Osteocyte (in vitro differentiated cells): ENCODE measurements at places on chromosomes 16 and 17. TPM values are rescaled to one million over a fixed set of nuclear protein-coding genes. Genes with fewer than 3 reads are reported as not detected.
A peak's percentile ranks its signal among the peaks of the same experiment; 100 is the strongest.

The PNMT gene
- total RNA-seq: 1.9 and 2.4 TPM in 2 replicates

DNA sequence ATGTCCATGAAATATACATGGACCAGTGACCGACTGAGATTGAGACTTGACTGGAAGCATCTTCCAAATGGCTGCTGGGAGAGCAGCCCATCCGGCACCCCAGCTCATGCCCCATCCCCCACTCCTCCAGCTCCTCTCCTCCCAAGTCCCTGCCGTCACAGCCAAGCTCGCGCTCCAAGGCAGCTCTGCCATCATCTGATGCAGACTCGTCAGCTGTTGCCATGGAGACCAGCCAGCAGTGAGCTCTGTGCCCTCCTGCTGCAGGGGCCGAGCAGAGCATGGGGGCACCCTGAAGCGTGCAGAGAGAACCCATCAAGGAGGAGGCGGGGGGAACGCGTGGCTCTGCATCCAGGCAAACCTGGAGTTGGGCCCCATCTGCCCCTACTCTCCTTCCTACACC is 74.5 kb upstream of the TNRC6C start:
- DNase-seq: no peak

The TEKT5 gene
- 0.50 TPM in 1 of 2 replicates, not detected in the other for total RNA-seq

DNA sequence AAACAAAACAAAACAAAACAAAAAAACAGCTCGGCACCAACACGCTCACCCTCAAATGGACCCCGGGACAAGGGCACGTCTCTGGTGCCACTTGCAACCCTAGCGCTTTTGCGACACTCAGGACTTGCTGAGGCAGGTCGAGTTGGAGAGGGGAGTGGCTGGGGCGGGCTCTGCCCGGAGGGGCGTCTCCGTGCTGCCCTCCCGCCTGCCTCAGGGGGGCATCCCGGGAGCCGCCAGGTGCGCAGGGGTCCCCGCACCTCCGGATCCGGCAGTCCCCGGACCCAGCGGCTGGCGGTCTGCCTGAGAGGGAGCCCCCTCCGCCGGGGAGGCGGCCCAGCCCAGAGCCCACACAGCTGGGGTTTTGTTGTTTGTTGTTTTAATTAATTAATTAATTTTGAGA is at the start of gene SLC52A1:
Gene SLC52A1, minus strand, starts transcription at position 112 of the 400 bp plus-strand sequence. CDS start 820 bp downstream, outside the sequence.
- no peak for DNase-seq

- DNase-seq: no peak
These were observed 10.5 kb downstream of the GGA2 start for GRCh38 chr16:23499801-23500200.

DNA sequence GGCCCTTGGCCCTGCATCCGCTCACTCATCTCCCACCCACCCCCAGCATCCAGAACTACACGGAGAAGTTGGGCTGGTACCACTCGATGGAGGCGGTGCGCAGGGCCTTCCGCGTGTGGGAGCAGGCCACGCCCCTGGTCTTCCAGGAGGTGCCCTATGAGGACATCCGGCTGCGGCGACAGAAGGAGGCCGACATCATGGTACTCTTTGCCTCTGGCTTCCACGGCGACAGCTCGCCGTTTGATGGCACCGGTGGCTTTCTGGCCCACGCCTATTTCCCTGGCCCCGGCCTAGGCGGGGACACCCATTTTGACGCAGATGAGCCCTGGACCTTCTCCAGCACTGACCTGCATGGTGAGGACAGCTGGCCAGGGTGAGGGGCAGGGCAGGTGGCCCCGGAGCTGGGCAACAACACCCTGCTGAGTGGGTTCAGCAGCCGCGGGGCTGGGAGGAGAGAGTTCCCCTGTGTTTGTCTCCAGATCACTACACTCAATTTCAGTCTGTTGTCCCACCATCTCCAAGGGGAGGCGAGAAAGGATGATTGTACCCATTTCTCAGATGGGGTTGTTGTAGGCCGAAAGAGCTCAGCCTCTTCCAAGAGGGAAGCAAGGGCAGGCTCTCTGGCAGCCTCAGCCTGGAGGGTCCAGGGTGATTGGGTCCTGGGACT is 14.4 kb downstream of the MMP15 start:
- DNase-seq: no peak

DNA sequence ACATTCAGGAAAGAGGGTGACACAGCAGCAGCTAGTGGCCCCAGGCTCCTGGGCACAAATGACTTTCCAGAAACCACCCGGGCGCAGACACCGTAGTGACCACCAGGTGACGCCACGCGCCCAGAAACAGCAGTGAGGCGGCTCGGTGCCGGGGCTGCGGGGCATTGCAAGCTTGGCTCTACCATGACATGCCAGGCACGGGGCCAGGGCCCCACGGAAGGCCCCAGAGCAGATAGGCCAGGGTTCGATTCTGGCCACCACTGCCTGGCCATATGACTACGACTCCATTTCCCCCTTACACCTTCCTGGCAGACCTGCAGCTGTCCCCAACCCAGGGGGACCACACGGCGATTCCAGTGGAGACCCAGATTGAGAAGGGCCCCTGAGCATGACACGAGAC is 6.7 kb downstream of the RHBDF1 start:
- peak; percentile 95 for DNase-seq

The CNTNAP4 gene
- total RNA-seq: not detected in 2 replicates

The TBX6 gene
- total RNA-seq: 0.63 and 0.75 TPM in 2 replicates

GRCh38 chr16:23482778-23483177 is 27.5 kb downstream of the GGA2 start:
- no peak for DNase-seq

The ARHGAP23 gene
- 165 and 177 TPM in 2 replicates for total RNA-seq

DNA sequence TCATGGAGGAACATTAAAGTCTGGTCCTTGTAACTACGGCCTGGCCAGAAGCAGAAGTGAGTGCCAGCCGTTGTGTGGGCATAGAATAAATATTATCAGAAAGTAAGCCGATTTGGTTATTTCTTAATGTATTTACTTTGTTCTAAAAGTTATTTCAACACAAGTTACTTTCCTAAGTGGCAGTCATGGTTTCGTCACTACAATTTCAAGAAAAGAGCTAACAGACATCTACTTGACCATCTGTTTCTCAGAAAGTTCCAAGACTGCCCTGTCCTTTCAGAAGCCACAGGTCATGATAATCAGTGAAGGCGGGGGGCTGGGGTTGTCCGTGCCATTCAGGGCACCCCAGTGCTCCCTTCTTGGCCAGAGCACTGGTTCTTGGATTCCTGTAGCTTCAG is 14.9 kb upstream of the FASN start:
- no peak for DNase-seq

- DNase-seq: no peak
These were observed 5.3 kb downstream of the OSGIN1 start for GRCh38 chr16:83958137-83958845.

The HSD17B1 gene
- total RNA-seq: 1.2 and 1.4 TPM in 2 replicates

DNA sequence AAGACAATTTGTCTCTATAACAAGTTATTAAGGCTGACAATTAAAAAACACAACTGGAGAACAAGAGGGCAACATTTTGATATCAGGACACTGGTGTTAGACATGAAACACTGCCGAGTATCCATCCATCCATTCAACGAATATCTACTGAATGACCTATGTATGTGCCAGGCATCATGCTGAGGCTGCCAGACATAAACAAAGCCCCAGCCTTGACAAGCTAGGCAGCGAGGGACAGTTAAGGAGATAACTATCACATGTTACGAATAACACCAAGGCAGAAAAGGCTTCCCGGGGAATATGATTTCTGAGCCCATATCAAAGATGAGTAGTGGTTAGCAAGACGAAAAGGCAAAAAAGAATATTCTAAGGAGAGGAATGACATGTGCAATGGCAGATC is 12.1 kb downstream of the HEATR6 start:
- DNase-seq: no peak

The SLC52A1 gene
- total RNA-seq: not detected in 2 replicates

The CA7 gene
- total RNA-seq: not detected in 2 replicates

The C17orf67 gene
- 1.6 and 2.4 TPM in 2 replicates for total RNA-seq

The SULT1A1 gene
- 10.4 and 11.4 TPM in 2 replicates for total RNA-seq

The RAB11FIP4 gene
- total RNA-seq: 0.99 and 1.0 TPM in 2 replicates

DNA sequence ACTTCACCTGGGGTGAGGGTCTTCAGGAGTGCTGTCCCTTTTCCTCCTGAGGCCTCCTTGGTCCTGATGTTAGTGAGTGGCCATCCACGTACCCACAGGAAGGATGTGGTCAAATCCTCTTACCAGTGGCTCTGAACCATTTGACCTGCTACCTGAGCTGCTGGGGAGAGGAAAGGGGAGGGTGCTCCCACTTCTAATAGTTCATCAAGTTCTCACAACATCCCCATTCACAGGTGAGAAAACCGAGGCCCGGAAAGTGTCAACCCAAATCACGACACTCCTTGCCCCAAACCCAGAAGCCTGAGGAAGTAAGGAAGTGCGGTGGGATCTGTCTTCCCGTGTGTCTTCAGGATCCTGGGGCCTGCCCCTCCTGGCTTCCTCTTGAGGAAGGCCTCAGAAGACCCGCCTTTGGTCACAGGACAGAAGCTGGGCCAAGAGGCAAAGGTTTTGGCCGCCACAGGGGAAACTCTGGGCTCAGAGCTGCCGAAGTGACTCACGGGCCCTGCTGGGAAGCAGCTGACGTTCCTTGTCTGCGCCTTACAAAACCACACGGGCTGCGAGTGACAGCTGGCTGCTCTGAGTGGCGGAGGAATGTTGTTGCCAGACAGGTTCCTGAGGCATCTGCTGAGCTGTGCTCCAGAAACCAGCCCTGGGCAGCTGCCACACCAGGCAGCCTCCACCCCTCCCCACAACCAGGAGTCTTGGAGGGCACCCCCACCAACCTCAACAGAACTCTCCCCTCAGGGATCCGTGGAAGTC is 13.9 kb upstream of the KIFC3 start:
- peak; percentile 92 for DNase-seq

DNA sequence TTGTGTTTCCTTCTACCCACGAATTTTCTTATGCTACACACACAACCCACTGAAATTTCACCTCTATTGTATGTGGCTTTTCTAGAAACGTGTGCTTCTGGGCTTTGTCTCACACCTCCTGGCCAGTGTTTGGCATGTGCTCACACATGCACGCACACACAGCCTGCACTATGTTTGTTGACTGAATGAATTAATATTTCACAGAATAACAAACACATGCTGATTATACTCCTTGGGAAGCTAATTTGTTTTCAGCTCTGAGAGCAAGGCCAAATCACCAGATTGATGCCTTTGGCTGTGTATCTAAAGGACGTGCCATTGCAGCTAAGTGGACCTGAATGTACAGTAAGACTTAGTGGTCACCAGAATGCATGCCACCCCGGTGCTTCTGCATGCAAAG is 210.7 kb downstream of the WWOX start:
- no peak for DNase-seq

GRCh38 chr16:13829697-13830299 is 90.2 kb upstream of the ERCC4 start:
- DNase-seq: no peak

- no peak for DNase-seq
These were observed 33.7 kb upstream of the GSG1L start for GRCh38 chr16:28096983-28097899.

GRCh38 chr16:49816875-49817274 is 39.0 kb downstream of the ZNF423 start:
- DNase-seq: no peak

DNA sequence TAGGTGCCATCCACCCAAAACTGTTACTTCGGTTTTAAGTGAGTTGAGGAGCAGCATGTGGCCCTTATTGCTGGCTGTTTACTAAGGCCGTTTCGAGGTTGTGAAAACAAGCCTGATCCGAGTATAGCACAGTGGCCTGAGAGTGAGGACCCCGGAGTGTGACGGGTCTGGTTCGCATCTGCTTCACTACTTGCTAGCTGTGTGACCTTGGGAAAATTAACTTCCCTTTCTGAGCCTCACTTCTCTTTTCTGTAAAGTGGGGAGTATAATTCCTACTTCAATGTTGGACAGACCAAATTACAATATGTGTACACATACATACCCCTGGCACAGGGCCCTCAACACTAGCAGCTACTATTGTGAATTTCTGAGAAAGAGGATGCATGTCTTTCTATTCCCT is 11.7 kb upstream of the HEATR6 start:
- no peak for DNase-seq
